Stimulated activated naive CD4-positive, alpha-beta T cell treated with Interleukin-2 at 50 U/mL for 16 hours (primary cell): ENCODE measurements at places on chromosomes 6 and 20.

- DNase-seq = no peak
Observed at GRCh38 chr20:23337312-23337711, 13.3 kb upstream of the NXT1 start.

DNA sequence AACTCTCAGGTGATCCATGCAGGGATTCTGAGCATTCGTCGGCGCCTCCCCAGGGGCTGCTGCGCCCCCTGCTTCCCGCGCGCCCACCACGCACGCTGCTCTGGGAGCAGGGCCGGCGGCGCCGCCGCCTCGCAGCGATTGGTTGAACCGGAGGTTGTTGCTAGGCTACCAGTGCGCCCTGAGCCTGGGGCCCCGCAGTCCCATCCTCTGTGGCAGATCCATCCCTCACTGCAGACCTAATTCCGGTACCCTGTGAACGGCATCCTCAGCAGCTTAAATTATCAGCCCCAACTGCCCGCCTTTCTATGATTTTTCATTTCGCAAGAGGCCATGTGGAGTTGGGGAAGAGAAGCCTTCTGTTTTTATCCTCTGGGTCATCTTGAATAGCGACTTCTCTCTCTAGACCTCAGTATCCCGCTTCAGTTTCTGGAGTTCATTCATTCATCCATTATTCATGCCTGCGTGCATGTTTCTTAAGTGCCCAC lies 15.4 kb downstream of the PNPLA1 start:
- no peak for DNase-seq

DNA sequence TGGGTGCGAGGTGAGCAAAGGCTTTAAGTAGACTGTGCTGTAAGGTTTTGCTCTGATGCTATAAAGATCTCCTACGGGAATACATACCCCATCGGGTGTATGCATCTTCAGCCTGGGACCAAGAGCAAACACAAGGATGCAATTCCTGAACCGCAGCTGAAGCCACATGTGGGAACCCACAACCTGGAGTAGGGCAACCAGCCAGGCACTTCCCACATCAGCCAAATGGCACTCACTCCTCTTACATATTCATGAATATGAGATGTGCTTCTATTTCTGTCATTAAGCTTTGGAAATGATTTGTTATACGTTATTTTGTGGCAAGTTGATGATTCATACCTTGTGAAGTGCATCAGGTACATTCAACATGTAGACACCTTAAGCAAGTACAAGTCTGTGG lies 619.2 kb downstream of the C6orf118 start:
- no peak for DNase-seq

GRCh38 chr6:127634178-127634577 lies 57.2 kb downstream of the C6orf58 start:
- DNase-seq = no peak

DNA sequence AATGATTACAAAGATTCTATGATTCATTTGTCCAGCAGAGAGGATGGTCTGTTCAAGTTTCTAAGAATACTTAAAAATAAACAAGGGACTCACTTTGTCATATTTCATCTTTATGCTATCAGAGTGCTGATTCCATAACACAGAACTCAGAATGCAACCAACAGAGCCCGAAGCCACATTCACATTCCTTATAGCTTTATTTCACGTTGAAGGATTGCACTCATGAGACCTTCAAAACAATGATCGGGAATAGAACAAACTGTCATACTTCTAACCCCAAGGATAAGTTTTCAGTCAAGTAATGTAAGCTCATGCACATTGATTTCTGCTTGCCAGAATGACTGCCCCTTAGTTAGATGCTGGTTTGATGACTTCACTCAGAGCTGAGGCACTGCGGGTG lies 25.2 kb downstream of the FNDC1 start:
- no peak for DNase-seq

DNA sequence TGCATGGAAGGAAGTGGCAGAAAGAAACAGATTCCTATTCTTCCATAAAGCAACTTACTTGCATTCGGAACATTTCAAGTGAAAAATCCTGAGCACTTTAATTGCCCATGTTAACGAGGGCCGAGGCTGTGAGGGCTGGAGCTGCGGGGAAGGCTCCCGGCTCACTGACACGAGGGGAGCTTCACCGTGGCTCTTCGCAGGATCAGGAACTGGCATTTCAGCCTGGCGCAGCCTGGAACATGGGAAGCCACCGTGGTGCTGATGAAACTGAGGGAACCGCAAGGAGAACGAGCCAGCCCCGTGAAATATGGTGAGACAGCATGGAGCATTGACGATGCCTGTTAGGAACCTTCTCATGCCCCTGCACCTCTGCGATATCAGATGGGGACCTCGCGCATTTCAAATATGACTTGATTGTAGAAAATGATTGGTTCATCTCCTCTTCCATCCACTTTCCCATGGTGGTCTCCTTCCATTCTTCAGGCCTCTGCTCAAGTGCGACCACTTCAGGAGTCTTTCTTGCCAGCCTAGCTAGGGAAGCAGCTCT lies 236.9 kb downstream of the TBXT start:
- no peak for DNase-seq

DNA sequence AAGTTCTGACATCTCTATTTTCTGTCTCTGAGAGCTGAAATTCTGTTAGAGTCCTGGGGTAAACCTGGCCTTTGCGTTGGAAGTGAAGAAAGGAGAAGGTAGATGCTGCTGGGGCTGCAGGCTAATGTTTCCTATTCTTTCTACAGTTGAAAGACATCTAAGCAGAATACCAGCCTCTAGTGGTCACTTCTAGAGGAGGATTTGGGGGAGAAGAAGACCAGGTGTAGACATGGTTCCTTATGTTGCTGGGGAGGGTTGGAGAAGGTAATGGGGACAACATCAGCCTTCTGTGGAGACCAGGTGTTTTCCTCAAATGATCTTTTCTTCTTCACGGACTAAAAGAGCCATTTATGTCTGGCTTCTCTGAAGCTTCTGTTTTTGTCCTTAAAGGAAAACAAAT lies 62.6 kb downstream of the BTBD3 start:
- DNase-seq = no peak

- no peak for DNase-seq
Observed at GRCh38 chr6:9168669-9169068, 733.3 kb upstream of the SLC35B3 start.

DNA sequence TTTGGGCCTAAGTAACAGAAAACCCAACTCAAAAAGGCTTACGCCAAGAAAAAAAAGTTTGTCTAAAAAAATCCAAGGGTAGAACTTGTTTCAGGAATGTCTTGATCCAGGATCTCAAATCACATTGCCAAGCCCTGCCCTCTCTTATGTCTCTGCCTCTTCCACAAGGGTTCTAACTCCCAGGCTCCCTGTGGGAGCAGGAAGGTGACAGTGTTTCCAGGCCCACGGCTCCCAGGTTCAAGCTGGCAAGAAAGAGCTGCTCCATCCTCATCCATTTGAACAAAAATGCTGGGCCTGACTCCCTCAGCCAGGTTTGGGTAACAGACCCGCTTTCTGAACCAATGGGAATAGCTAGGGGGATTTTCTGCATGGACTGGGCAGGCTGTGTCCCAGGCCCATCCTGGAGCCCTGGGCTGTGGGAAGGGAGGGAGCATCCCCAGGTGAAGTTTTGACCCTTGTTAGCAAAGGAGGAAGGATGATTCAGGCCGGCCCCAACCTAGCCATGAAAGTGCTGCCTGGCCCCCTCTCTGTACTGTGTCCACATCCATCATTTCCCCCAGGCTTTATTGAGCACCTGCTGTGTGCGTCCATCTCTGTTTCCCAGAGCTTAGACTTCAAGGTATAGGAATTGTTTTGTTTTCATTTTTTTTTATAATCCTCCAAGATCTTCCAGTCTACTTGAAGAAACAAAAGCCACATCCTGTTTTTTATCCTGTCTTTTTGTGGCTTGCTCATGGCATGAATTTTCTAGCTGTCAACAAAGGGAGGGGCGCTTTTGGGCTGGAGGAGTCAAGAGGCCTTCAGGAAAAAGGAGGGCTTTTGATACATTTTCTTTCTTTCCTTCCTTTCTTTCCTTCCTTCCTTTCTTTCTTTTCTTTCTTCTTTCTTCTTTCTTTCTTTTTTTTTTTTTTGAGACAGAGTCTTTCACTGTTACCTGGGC lies 159.8 kb downstream of the TFAP2C start:
- no peak for DNase-seq

- DNase-seq = no peak
Observed at GRCh38 chr6:36961441-36962435, 7.2 kb downstream of the PI16 start.

GRCh38 chr6:34860776-34861175 lies 27.1 kb downstream of the TAF11 start:
- no peak for DNase-seq

- no peak for DNase-seq
Observed at GRCh38 chr6:166424431-166424830, 41.7 kb upstream of the MPC1 start.

GRCh38 chr20:34943808-34944567 lies 11.6 kb downstream of the GSS start:
- no peak for DNase-seq

GRCh38 chr6:72287801-72288200 lies 334.1 kb upstream of the KCNQ5 start:
- DNase-seq = no peak

DNA sequence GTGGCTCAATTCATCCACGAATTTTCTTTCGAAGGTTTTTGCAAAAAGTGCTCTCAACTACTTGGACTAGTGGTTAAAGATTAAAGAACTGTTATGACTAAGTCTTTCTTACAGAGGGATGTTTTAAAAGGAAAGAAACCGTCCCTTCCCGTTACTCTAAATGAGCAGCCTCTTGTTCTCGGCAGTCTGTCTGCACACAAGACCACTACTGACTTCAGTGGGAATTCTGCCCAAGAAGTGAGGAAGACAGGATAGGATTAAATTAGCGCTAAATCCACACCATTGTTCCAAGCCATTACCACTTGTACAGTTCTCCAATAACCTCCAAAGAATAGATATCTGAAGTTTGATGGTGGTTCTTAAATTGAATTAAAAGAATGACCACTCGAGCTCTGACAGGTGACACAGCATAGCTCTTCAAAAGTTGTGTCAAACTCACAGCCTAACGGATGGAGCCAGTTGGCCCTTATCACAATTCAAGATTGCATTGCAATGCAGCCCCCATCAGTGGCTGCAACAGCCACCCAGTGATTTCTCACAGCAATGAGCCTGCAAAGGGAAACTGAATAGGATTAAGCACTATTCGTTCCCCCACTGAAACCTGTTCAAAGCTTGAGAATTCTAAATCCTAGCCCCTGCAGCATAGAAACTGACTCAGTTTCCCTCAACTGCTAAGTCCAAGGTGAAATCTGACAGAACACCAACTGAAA lies 1.8 kb downstream of the EPB41L2 start:
- no peak for DNase-seq

GRCh38 chr6:80336911-80337310 lies 230.4 kb downstream of the BCKDHB start:
- DNase-seq = no peak

DNA sequence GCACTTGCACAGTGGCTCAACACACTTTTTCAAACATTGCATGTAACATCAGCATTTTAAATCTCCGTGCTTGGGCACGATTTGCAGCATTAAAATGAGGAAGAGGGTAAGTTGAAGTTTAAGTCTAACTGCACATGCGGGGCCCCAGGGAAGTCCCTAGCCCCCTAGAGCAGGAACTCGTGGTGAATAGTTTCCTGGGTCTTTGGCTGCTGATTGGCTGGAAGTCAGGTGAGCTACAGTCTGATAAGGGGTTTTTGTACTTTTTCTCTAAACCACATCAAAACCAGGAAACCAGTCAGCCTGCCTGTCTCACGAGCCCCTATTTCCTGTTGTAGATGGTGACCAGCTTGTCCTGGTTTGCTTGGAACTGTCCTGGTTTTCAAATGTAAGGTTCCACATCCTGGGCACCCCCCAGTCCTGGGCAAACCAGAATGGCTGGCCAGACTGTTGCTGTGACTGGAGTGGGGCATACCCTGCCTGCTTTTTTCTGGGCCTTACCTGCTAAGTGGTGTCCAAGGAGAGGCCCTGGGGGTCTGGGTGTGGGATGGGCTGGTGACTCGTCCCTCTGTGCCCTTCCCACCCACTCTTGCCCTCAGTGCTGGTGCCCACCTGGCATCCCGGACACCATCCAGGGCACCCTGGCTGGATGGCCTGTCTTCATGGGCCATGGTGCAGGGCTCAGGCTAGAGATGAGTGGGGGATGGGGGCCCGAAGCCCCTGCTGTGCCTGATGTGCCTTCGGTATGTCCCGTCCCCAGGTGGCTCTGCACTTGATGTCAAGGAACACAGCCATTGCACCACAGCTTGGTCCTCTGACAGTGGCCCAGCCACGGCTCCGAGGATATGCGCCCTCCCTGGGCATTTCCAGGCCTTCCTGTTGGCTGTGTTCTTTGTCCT lies 31.8 kb downstream of the SUN5 start:
- DNase-seq = peak; percentile 75

DNA sequence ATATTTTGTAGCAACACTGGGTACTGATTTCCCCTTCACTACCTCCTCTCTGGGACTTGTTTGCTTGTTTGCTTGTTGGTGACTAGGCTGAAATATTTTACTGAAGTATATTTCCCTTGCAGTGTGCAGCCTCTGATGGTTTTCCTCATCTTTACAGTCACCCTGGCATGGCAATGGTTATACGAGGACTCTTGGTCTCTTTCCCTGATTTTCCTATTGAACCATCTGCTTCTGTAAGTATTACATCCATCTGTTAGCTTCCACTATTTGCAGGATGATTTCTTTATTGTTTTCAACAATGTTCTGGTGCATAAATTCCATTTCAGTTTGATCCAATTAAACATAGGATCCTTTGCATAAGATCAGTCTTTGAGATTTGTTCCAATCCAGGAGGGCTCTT lies 465.1 kb downstream of the MEI4 start:
- no peak for DNase-seq
